ENCODE measurements at places on chromosomes 3 and 15.

- DNase-seq = no peak
Observed at GRCh38 chr15:63970621-63971426, 75.5 kb downstream of the DAPK2 start.

DNA sequence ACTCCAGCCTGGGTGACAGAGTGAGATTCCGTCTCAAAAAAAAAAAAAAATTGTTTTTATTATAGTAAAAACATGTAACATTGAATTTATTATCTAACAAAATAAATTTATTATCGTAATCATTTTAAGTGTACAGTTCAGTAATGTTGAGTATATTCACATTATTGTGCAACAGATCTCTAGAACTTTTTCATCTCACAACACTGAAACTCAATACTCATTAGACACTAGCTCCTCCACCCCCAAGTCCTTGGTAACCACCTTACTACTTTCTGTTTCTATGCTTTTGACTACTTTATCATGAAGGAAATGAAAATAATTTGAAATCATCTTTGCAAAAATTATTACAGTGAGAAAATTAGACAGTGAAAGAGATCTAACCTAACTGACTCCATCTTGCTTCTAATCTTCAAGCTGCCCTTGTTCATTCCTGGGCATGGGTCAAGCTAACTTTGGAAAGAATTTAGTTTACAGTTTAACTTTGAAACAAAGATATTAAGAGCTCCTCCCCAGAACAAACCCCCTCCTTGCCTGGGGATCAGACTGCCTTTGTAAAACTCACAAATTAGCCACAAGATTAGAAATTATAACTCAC is 15.0 kb upstream of the FYCO1 start:
- DNase-seq = no peak

GRCh38 chr3:24043985-24044384 is 98.9 kb downstream of the NR1D2 start:
- no peak for DNase-seq

DNA sequence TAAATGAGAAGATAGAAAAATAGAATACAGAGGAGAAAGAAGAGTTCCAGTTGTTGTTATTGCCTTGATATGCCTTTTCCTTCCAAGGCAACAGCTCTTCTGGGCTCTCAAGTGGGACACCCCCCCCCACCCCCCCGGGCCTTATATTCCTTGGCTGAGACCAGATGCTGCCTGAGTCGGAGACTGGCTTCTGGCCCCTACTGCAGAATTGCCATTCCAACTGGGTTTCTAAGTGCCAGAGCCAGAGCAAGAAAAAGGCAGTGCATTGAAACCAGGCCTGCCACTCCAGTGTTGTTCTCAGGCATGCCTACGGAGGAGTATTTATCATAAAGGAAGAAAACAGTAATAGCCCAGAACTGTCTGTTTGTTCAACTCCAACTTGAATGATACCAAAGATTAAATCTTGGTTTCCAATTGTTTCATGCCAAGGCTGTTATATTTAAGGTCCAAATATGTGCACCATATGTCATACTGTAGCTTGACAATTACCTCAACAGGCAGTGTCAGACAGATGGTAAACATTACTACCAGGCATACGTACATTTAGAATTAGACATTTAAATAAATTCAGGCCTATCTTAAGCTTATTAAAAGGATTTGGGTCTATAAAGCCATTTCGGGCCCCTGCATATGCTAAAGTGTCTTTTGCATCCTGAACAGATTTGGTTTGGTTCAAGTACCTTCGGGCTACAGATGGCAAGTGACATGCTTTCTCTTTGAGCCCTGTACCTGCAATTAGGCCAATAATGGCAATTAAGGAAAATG is 209.9 kb upstream of the SEMA6D start:
- no peak for DNase-seq

GRCh38 chr3:56773986-56774385 is 27.8 kb downstream of the ARHGEF3 start:
- no peak for DNase-seq

DNA sequence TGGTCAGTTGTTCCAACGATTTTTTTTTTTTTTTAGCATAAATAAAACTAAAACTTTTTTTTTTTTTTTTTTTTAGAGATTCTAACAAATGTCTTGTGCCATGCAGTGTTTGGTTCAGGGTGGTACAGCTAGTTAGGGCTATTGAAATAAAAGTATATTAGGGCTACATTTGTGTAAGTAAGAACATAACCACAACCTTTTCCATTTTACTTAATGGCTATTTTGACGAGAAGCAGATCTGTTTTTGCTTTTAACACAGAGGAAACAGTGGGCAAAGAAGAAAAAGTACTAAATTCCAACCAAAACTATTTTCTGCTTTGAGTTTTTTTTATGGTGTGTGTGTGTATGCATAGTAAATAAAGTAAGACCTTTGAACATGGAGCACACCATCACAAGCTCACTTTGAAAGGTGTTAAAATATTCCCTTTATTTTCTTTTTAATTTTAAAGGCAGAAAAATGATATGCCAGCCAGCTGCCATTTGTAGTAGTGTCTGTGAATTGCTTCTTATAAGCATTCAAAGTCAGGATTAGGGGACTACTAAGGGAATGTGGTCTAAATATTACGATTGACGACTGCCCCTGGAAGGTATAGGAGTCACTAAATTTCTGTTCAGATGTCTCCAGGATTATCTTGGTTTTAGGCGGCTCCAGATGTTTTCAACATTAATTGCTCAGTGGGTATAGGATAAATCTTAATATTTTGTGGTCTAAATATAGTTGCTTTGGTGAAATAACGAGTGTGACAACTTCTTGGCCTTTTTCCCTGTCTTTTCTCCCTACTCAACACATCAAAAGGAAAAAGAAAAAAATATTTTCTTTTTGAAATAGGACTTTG is 3.1 kb downstream of the RARB start:
- no peak for DNase-seq

- no peak for DNase-seq
Observed at GRCh38 chr3:111568355-111568754, 26.4 kb downstream of the CD96 start.

GRCh38 chr15:31295658-31296057 is 31.0 kb upstream of the KLF13 start:
- no peak for DNase-seq

DNA sequence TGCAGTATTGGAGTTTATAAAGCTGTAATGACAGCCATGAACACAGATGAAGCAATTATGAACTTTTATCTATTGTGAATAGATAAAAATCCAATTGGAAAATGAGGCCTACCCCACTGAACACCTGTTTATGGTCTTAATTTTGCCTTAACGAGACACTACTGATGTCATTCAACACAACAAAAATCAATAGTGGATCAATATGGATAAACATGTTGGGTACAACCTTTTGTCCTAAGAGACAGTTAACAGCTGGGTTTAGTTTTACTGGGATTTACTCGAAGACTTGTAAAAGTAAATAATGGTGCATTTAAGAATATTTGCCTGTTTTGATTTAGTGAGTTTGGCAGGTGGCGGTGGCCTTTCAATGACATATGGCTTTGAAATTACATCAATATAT is 217.8 kb downstream of the NR1D2 start:
- DNase-seq = no peak

GRCh38 chr3:47645551-47645950 is 66.9 kb upstream of the CSPG5 start:
- no peak for DNase-seq

- DNase-seq = no peak
Observed at GRCh38 chr3:125585595-125586223, 9.6 kb downstream of the OSBPL11 start.

- no peak for DNase-seq
Observed at GRCh38 chr15:58313304-58313703, 118.5 kb upstream of the LIPC start.

DNA sequence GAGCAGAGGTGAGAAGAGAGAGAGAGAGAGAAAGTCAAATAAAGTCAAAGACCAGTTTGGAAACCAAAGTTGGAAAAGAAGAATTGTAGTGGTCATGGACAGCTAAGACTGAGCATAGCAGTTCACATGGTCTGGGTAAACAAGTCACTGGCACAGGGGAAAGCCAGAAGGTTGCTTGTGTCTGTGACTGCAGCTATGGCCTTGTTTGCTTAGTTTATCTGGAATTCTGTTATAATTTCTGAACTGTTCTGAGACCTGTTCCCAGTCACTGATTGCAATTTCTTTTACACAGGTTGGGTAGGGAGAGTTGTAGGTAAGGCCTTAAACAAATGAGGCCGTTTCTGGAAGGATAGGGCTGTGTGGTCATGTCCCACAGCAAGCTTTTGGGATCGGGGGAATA is 43.4 kb upstream of the MYZAP start:
- no peak for DNase-seq

GRCh38 chr15:39034816-39035215 is 470.2 kb upstream of the RASGRP1 start:
- no peak for DNase-seq

DNA sequence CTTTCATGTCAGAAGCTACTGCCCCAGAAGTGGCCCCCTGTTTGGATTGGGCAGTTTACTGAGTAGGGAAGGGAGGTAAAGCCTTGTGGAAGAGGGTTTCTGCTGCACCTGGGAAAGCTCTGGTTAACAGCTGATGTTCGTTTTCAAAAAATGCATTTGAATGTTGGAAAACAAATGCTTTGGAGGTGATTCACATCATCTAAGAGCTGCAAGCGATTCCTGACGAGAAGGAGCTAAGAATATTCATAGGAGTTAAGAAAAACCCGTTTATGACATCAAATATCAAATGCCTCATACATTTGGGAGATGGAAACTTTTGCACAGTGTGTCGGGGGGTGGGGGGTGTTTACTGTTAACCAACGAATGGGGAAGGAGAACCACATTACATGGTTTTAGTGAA is 183.8 kb upstream of the NR2F2 start:
- no peak for DNase-seq

DNA sequence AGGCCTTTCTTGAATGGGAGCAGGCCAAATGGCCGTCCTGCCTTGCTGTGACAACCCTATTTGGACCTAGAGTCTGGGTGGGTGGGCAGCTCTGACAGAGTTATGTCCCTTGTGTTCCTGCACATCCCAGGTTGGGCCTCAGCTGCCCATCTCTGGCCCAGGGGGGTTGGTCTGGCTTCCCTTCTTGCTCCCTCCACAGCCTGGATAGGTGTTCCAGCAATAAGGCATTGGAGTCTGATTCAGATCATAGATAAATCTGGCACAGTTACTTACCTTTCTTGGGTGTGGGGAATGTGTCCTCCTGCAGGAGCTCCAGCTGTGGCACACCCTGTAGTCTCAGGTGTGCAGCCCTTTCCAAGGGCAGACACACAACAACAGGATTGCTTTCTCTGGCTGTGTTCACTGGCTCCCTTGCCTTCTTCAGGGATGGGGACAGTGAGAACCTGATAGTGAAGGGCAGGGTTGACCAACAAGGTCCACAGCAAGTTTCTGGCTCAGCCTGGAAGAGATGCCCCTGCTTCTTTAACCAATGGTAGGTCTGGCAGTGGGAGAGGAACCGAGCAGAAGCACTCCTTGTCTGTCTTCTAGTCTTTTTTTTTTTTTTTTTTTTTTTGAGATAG is 177.9 kb downstream of the EPHB1 start:
- DNase-seq = no peak

GRCh38 chr15:38195191-38195901 is 57.3 kb upstream of the SPRED1 start:
- no peak for DNase-seq

GRCh38 chr15:60697750-60698149 is 218.8 kb upstream of the ICE2 start:
- no peak for DNase-seq

GRCh38 chr15:77870195-77871065 is 207.1 kb downstream of the TBC1D2B start:
- no peak for DNase-seq

DNA sequence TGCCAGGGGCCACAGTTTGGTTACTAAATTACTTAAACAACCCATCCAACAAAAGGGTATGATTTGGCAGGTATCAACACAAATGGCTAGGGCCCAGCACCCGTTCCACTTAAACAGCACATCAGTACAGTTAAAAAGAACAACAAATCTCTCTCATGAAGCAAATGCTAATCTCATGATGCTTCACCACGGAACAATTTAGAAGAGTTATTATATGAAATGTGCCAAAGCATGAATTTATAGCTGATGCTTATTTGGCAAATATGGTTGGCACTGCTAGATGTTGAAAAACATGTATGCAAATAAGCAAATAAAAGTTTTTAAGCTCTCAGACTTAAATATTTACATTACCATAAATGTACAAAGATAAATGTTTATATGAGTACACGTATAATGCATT is 2.3 kb downstream of the PEAK1 start:
- DNase-seq = no peak

- DNase-seq = no peak
Observed at GRCh38 chr3:15310491-15311370, 21.7 kb downstream of the SH3BP5 start.

- no peak for DNase-seq
Observed at GRCh38 chr3:77296527-77296926, 256.6 kb downstream of the ROBO2 start.

DNA sequence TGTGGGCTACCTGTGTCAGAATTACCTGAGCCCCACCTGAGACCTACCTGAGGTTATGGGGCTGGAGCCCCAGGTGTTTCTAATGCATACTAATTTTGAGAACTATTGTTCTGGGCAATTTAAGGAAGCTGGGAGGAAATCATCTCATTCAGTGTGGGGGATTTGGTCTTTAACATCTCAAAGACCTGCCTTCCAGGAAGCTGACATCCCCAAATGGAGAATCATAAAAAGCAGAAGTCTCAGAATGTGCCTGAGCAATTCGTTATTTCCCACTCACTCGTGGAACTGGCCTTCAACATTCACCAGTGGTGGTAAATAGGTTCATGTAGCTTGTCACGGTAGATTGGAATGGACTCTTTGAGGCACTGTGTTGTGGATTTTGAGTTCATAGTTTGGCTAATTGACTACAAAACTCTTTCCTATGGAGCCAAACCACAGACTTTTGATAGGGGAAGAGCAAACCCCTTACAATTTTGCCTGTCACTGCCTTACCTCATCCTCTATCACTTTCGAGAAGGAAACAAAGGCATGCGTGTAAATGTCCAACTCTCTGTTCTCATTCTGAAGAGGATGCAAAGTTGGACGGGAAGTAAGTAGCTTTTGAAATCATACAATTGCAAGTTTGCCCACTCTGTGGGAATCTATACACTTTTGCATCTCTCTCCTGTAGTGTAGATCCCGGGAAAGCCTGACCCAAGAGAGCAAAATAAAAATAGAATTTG is 521.0 kb upstream of the MDFIC2 start:
- DNase-seq = no peak

DNA sequence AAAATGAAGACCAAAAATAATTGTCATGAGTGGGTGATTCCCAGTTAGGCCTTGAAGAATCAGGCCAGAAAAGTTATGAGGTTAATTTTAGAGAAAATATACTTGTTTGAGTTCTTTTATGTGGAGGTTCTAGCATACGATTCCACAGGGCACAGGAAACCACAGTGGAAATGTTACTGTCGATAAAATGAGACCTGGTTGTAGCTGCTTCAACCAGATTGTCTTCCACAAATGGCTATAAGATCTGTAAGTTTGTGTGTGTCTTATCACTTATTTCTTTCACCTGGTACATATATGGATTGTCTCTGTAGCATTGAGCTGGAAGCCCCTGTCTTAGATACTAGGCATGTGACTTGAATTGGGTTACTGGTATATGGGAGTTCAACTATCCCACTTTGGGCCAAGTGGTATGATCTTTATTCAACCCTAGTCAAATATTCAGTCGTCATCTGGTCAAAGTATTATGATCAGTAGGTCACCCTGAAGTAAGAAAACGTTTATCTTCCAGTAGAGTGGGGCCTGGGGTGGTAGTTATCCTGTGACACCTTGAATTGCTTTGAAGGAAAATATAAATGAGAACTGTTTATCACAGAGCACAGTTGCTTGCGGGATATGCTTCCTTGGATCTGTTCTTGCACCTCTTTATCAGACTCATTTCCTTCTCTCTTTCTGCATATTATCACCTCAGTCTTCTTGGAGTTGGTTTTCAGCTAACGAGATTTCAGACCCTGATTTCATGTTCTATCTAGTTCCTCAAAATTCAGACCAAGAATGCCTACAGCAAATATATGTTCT is 21.5 kb upstream of the ZNF609 start:
- DNase-seq = no peak
